ENCODE measurements at places on chromosomes 1 and 21. TPM values are rescaled to one million over a fixed set of nuclear protein-coding genes. Genes with fewer than 3 reads are reported as not detected.

GRCh38 chr1:3777078-3777547, 4.6 kb downstream of the SMIM1 start:
- H3K4me1 ChIP-seq, result peaks cover 26% of the 10 kb centered on the region
- no peak overlapping the region for H3K4me3 ChIP-seq
- no peak overlapping the region for H3K27ac ChIP-seq
- H3K27me3 ChIP-seq, result no peaks in the 10 kb centered on the region

The S100A12 gene
- total RNA-seq, result not detected

- peaks cover 4% of the 10 kb centered on the region for H3K36me3 ChIP-seq
- no peak overlapping the region for H3K27ac ChIP-seq
- H3K4me1 ChIP-seq, result peaks cover 4% of the 10 kb centered on the region
- no peaks in the 10 kb centered on the region for H3K27me3 ChIP-seq
- H3K4me3 ChIP-seq, result no peak overlapping the region
Measured at GRCh38 chr1:211343607-211344006, 17.0 kb downstream of the TRAF5 start.

The TIE1 gene
- 40.9 TPM for total RNA-seq

GRCh38 chr1:177883581-177883980, 86.3 kb downstream of the SEC16B start:
- no peak overlapping the region for H3K27ac ChIP-seq
- no peaks in the 10 kb centered on the region for H3K36me3 ChIP-seq
- H3K27me3 ChIP-seq, result no peaks in the 10 kb centered on the region
- H3K4me1 ChIP-seq, result no peaks in the 10 kb centered on the region
- H3K4me3 ChIP-seq, result no peak overlapping the region

- H3K27me3 ChIP-seq, result no peaks in the 10 kb centered on the region
- H3K36me3 ChIP-seq, result no peaks in the 10 kb centered on the region
- H3K4me3 ChIP-seq, result peak overlapping the region; percentile 84
- peak overlapping the region; percentile 64 for H3K27ac ChIP-seq
Measured at GRCh38 chr21:41952568-41953248, 1.1 kb downstream of the C2CD2 start.

DNA sequence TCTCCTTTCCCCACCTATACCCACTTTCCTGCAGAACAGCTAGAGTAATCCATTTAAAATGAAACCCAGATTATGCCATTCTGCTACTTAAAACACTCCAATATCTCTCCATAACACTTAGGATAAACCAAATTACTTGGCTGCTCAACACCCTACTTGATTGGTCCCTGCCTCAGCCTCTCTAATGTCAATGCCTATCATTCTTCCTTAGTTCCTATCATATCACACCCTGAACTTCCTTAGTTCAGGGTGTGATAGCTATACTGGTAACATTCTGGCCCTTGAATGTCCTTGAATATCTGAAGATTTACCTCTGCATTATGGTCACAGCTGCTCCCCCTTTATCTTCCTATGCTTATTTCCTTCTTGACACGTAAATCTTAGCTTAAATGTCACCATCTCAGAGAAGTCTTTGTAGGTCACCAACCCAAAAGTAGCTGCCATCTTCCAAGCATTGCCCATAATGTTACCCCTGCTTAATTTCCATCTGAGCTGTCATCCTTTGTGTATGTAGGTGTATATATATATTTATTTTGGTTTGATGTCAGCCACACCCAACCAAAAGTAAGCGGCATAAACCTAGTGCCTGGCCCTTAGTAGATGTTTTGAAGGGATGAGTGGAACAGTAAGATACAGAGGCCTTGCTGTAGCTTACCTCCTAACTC, 379.8 kb downstream of the PTPRC start:
- no peaks in the 10 kb centered on the region for H3K4me1 ChIP-seq
- H3K36me3 ChIP-seq, result no peaks in the 10 kb centered on the region
- DNase-seq, result no peak
- H3K4me3 ChIP-seq, result no peak overlapping the region

GRCh38 chr1:155016231-155016831, 13.7 kb downstream of the ZBTB7B start:
- peaks cover 29% of the 10 kb centered on the region for H3K36me3 ChIP-seq
- no peaks in the 10 kb centered on the region for H3K27me3 ChIP-seq
- H3K27ac ChIP-seq, result peak overlapping the region; percentile 89

- H3K27ac ChIP-seq, result no peak overlapping the region
- no peak for DNase-seq
- no peak overlapping the region for H3K4me3 ChIP-seq
- H3K27me3 ChIP-seq, result no peaks in the 10 kb centered on the region
Measured at GRCh38 chr21:28342212-28342810, 650.4 kb downstream of the LTN1 start.

The TMEM59 gene
- total RNA-seq, result 238 TPM

GRCh38 chr1:59156051-59156450, 140.8 kb upstream of the FGGY start:
- H3K27ac ChIP-seq, result peak overlapping the region; percentile 13
- H3K4me1 ChIP-seq, result peaks cover 25% of the 10 kb centered on the region
- no peak overlapping the region for H3K4me3 ChIP-seq
- no peaks in the 10 kb centered on the region for H3K27me3 ChIP-seq
- peak; percentile 82 for DNase-seq
- no peaks in the 10 kb centered on the region for H3K36me3 ChIP-seq

GRCh38 chr1:32538887-32539583, at the start of gene ZBTB8A:
TSS of gene ZBTB8A (plus strand) at chr1:32539427. CDS start at chr1:32592932, 53,505 bp downstream.
- H3K27me3 ChIP-seq, result no peaks in the 10 kb centered on the region
- DNase-seq, result no peak
- peak within 1 kb of the TSS; percentile 82 for H3K27ac ChIP-seq
- H3K4me1 ChIP-seq, result peaks cover 20% of the 10 kb centered on the region
- peak within 1 kb of the TSS; percentile 91 for H3K4me3 ChIP-seq

DNA sequence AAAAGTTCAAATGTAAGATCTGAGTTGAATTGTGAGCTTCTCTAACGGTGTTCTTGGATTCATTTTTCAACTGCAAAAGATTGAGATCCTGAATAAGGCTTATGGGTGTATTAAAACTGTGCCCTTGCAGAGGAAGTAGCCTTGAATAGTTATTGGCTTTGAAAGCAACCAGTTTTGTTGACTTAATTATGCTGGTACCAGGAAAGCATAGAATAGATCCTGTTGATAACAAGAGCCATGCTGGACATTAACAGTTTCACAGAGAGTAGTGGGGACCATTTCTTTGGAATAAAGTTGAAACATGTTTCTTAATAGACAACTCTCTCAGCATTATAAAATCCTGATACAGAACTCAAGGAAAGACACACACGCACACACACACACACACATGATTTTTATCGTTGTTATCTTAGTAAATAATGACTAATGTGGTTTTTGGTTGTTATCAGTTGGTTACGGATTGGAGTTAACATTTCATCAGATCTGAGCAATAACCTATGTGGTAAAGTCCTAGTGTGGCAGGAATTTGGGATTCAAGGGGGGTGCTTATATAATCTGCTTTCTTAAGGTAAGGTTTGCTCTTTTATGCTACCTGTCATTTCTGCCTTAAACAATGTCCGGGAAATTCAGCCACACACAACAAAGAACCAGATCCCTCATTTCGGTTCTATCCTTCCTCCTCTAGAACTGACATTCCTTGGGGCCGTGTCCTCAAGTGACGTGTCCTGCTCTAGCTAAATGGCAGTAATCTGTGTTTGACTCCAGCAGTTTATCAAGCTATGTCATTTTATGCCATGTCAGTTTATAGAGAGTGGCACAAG, 330.9 kb downstream of the CHRM3 start:
- H3K4me3 ChIP-seq, result no peak overlapping the region
- H3K36me3 ChIP-seq, result no peaks in the 10 kb centered on the region
- H3K27ac ChIP-seq, result peak overlapping the region; percentile 65
- no peaks in the 10 kb centered on the region for H3K27me3 ChIP-seq

The PLD5 gene
- 0.42 TPM for total RNA-seq

The DCST2 gene
- 0.19 TPM for total RNA-seq
